ENCODE measurements at places on chromosomes 12 and 14. TPM values are rescaled to one million over a fixed set of nuclear protein-coding genes. Genes with fewer than 3 reads are reported as not detected.

Gene TAS2R10
- 1.1 TPM for polyA plus RNA-seq

Gene FAM186B
- polyA plus RNA-seq, result 0.64 TPM

Gene NOVA1
- polyA plus RNA-seq, result 11.9 TPM

Gene GPRC5A
- polyA plus RNA-seq, result 0.23 TPM

Gene MORN3
- polyA plus RNA-seq, result 2.8 TPM

Gene PLA2G1B
- not detected for polyA plus RNA-seq

Gene SLC17A8
- polyA plus RNA-seq, result not detected

Gene NOS1
- not detected for polyA plus RNA-seq

Gene RPL36AL
- 185 TPM for polyA plus RNA-seq

Gene SETD3
- polyA plus RNA-seq, result 60.1 TPM

Gene CCDC85C
- 39.6 TPM for polyA plus RNA-seq

Gene DGKA
- 34.4 TPM for polyA plus RNA-seq

Gene FGD6
- polyA plus RNA-seq, result 10.7 TPM

Gene KRT2
- polyA plus RNA-seq, result not detected

Gene ERG28
- polyA plus RNA-seq, result 60.7 TPM

Gene HOXC4
- not detected for polyA plus RNA-seq

Gene SLC2A3
- polyA plus RNA-seq, result 363 TPM

Gene FAM90A1
- 0.97 TPM for polyA plus RNA-seq

Gene MCRS1
- 74.5 TPM for polyA plus RNA-seq
